Tibial artery (tissue), 4 donors: ENCODE measurements at places on chromosomes 4 and X.

DNA sequence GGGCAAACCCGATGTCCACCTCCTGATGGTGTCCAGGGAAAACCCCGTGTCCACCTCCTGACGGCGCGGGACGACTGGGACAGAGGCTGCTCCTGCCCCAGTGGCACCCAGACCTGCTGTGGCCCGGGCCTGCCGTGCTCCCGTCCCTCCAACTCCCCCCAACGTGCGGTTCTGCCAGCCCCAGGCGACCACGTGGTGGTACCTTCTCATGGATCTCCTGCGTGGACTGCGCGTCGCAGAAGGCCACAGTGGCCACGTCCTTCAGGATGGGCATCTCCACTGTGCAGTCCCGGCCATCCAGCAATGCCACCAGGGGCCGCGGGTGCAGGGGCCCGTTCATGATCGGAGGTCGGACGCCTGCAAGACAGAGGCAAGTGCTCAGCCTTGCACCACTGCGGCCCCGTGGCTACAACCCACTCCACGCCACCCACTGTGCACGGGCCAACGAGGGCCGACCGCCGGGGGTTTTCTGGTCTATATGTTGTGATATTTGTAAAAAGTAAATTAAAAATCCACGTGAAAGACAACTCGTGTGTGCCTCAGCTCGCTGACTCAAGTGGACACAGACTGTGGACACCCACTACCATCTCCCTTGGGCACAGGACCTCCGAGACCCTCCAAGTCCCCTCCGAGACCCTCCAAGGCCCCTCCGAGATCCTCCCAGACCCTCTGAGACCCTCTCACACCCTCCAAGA, 10.8 kb downstream of the CTBP1 start:
- DNase-seq = peak; percentile 16

- DNase-seq = no peak
Observed at GRCh38 chr4:8278421-8279287, 9.1 kb downstream of the HTRA3 start.

- no peak for DNase-seq
Observed at GRCh38 chrX:15606136-15606535, 5.4 kb upstream of the ACE2 start.

DNA sequence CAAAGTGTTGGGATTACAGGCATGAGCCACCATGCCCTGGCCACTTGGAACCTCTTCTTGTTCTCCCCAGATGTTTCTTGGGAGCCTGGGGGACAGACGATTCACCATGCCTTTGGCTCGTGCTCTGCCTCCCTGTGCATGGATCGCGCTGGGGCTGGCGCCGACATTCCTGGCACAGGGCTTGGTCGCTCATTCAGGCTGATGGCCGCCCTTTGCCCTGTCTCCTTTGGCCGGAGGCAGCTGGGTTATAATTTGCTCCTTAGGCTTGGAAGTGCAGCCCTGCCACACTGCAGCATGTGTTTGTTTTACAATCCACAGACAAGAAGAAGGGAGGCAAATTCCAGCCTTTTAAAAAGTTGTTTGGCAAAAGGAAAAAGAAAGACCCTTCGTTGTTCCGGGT, 115.3 kb downstream of the AASDH start:
- DNase-seq = no peak

GRCh38 chr4:184550476-184550875, 76.1 kb upstream of the IRF2 start:
- DNase-seq = no peak

GRCh38 chr4:661231-661630, 12.8 kb downstream of the ATP5ME start:
- no peak for DNase-seq

- no peak for DNase-seq
Observed at GRCh38 chrX:16060252-16060651, 63.1 kb upstream of the GRPR start.

GRCh38 chrX:109774136-109774535, 41.1 kb upstream of the ACSL4 start:
- DNase-seq = no peak

- no peak for DNase-seq
Observed at GRCh38 chr4:45442466-45442865, 681.4 kb downstream of the GABRG1 start.

DNA sequence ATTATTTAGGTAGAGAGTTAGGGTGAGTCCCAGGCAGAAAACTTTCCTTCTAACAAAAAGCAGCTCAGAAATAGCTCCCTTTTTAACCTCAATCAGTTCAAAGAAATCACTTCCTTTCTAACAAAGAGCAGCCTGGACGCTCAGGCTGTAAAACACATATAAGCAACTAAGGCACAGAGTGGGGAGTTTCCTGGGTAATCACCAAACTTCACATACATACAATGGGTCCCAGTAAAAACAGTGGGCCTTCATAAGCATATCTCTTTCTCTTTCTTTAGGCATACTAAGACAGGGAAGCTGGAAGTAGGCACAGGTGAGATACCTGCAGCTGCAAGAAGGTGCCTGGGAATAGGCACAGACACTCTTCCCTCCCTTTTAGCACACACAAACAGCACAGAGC, 4.9 kb upstream of the NAF1 start:
- DNase-seq = no peak

GRCh38 chr4:1785592-1785991, 7.5 kb upstream of the FGFR3 start:
- no peak for DNase-seq

DNA sequence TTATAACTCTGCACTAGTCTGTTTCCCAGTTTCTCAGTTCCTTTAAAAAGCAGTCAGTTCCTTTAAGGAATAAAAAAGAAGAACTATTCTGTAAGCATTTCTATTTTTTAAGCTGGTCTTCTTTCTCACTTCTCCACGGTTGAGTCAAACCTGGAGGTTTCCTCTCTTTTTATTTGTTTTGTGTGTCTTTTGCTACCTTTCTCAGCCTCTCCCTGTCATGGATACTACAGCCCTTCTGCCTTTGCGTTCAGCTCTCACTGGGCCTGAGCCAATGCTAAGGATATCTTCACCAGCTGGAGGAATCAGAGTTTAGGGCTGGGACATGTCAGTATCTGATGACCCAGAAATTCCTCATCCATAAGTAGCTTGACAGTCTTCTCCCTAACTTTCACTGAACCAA, 49.7 kb upstream of the PRKX start:
- DNase-seq = no peak

DNA sequence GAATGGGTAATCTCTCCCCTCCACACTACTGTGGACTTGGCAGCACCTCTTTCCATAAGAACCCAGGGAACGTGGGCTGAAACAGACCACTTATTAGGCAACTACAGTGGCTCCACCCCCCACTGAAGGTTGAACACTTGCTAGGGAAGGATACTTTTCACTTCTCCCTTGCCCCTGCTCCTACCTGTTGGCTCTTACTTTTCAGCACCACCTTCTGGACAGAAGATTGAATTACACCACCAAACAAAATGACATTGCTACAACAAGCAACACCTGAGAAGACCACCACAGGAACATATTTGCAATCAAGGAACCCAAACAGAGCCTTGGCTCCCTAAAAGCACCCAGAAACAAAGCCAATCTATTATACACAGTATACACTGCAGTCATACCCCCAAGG, 132.1 kb upstream of the CXCL13 start:
- DNase-seq = no peak

DNA sequence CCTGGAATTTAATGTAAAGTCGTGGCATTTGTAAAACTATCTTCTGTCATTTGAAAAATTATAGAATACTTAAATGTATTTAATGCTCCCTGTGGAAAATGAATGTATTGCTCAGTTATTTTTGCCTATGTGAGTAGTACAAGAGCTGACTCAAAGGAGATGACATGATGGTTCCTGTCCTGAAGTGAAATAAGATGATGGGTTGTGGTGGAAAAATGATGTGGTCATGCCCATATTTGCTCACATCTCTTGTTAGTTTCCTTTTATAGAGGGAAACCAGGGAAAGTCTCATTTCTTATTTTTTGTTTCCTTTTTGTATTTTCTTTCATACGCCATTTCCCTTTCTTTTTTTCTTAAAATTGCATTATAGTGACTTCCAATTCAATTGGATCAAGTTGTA, 23.7 kb downstream of the PLS3 start:
- DNase-seq = no peak

GRCh38 chr4:13701937-13702446, 74.5 kb upstream of the BOD1L1 start:
- DNase-seq = no peak
